ENCODE measurements at places on chromosomes 7 and 10.

DNA sequence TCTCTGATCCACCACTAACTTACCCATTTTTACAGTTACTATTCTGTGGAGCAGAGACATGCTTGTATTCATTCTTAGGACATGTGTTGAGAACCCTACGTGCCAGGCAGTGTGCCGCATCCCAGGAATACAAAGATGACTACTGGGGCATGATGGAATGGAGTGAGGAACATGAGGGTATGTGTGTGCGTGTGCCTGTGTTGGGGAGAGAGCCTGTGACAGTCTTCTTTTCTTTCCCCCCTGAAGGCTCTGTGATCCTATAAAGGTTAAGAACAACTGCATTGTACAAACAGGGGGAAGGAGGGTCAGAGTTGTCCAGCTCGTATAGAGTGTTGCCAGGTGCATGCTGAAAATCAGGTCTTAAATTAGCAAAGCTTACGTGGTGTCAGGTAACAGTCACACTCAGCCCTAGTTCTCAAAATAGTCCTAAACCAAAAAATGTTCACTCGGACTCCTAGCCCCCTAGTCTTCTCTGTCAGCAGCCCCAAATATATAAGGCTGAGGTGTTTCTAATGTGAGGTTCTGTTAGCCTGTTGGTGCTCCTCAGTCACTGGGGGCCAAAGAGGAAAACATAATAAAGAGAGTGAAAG lies 161.9 kb downstream of the CELF2 start:
- DNase-seq, result no peak

- no peak for DNase-seq
These were observed 434.2 kb downstream of the LRMDA start for GRCh38 chr10:75865413-75866299.

- no peak for DNase-seq
These were observed 5.3 kb upstream of the C1GALT1 start for GRCh38 chr7:7177044-7177517.

DNA sequence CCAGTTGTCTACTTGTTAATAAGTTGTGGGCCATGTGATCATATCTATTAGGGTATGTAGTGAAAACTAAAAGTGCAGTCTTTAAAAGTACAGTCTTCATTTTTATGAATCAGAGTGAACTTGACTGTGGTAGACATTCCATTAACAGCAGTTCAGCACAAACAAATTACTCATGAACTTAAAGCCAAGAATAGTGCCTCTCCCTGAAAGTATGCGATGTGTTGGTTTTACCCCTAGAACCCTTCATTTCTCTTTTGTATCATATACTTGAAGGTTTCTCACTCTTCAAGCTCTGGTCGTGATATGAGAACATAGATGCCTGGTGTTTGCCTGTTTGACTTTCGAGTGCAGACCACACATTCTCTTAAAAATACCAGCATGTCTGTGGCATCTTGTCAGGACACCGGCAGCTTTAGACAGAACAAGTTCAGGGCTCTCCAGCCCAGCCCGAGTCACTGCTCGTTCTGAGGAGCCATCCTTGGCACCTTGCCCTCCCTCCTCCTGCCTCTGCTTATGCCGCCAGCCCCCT lies 159.3 kb downstream of the LCOR start:
- no peak for DNase-seq

GRCh38 chr10:99522470-99523250 lies 10.1 kb upstream of the NKX2-3 start:
- no peak for DNase-seq

DNA sequence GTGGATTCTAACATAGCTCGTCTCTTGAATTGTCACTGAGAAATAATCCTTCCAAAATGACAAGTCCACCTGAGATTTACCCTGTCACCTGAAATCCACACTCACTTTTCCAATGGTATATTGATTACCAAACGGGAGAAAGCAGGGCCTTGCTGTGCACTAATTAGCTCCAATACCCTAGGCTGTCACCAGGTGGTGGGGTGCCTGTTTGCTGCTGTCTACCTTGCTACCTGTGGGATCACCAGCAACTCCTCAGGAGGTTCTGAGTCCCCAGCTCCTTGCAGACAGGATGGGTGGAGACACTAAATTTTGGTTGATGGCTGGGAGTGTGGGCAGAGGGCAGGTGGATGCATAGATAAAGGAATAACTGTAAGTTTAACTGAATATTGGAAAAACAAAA lies 237.2 kb upstream of the ZNF32 start:
- no peak for DNase-seq

GRCh38 chr10:131088619-131089018 lies 222.9 kb downstream of the TCERG1L start:
- DNase-seq, result no peak

- no peak for DNase-seq
These were observed 36.1 kb downstream of the KCTD7 start for GRCh38 chr7:66664590-66665293.

GRCh38 chr10:79056736-79057391 lies 11.9 kb upstream of the ZMIZ1 start:
- DNase-seq, result no peak

GRCh38 chr10:6416892-6417512 lies 163.1 kb downstream of the PRKCQ start:
- DNase-seq, result no peak

DNA sequence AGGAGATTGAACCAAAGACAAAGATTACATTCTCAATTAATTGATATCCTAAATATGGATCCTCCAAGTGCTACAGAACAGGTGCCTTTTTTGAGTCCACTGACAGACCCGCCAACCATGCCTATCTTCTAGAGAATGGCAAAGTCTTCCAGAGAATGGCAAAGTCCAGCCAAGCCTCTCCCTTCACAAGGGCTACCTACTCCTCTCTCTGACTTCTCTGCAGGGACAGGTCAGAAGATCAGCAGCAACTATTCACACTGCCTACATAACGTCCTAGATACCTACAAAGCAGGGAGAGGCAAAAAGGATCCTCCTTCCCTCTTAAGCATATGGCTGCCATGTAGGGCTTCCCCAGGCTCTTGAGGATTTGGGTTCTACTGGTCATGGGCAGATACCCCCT lies 12.4 kb downstream of the UBE2H start:
- no peak for DNase-seq

GRCh38 chr10:99548041-99548530 lies 15.3 kb downstream of the NKX2-3 start:
- no peak for DNase-seq

DNA sequence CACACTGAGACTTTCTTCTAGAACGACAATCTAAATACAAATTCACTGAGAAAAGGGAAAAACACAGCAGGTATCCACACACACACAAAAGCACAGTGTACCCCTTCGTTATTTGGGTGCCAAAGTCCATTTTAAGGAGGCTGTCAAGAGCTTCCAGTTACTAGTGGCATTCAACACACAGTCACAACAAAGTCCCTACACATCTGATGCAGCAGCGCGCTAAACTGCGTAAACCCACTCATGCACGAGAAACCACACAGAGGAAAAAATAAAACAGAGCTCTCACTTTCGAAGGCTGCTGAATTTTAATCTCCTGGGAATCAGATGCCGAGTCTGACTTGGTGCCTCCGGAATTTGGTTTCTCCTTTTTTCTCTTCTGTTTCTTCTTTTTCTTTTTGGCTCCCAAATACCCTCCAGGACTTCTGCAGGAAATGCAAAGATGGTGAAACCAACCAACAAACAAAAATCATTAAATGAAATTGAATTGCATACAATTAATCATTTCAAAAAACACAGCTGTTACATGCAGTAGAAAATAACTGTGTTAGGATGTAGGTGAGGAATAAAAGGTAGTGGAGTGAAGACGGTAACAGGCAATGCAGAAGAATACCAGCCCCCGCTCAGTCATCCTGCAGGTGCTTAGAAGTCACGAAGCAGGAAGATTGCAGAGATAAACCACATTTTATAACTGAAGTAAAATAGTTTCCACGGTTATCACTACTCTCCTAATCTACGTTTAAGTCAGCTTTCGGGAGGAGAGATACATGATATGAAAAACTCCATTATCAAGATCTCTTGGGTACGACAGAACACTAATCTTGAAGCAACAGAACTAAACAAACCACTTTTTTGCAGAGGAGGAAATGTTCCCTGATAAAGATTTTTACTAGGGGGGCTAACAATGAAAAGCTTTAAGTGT lies 27.1 kb downstream of the NMT2 start:
- DNase-seq, result no peak

- no peak for DNase-seq
These were observed 151.5 kb downstream of the KIF20B start for GRCh38 chr10:89852872-89853271.

- DNase-seq, result peak; percentile 64
These were observed 83.0 kb upstream of the ADRB1 start for GRCh38 chr10:113960617-113961181.

GRCh38 chr7:78955329-78955728 lies 498.1 kb downstream of the MAGI2 start:
- no peak for DNase-seq

- no peak for DNase-seq
These were observed 17.8 kb upstream of the ERCC6 start for GRCh38 chr10:49556723-49557122.

- DNase-seq, result no peak
These were observed 71.8 kb downstream of the OSBPL3 start for GRCh38 chr7:24908166-24908565.

DNA sequence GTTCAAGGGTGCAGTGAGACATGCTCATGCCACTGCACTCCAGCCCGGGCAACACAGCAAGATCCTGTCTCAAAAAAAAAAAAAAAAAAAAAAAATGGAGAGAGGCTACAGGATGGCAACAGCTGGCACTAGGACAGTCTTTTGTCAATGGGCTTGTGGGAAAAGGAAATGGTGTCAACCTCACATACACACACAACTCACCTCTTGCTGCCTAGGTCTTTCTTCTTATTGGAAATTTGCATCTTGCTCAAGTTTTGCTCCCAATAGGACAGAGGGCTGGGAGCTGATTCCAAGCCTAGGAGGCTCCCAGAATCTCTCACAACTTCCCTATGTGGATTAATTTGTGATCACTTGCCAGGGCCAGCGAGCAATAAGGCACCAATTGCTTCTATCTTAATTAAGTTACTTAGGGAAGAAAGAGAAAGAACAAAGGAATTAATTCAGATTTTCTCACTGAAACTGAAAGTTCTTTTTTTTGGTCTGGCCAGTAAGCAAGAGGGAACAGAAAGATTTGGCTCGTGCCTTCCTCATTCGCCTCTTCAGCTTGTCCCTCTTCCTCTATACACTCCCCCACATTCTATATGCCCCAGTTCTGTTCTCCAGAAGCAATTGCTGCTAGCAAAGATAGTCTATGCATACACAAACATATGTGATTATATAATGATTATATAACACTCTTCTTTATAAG lies 33.8 kb downstream of the MAP3K8 start:
- no peak for DNase-seq

GRCh38 chr10:130074639-130075038 lies 36.0 kb downstream of the C10orf143 start:
- DNase-seq, result no peak

DNA sequence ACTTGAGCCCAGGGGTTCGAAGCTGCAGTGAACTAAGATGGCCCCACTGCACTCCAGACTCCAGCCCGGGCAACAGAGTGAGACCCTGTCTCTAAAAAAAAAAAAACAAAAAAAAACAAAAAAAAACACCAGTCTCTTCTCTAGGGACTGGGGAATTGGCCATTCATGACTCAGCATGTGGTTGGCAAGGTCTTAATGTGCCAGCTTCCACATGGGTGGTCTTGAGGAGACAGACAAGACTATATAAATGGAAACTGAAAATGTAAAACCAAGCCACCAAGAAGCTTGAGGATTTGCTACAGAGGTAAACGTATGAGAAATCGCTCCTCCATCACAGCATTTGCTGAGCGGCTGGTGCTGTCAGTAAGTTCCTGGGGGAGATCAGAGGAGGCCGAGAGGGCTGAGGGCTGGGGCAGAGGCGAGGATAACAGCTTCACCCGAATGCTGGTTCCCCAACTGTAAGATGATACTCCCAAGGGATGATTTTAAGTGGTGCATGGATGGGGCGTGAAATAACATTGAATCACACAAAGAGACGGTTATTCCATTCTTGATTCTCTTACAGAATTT lies 128.7 kb downstream of the C10orf105 start:
- DNase-seq, result no peak

GRCh38 chr10:34228066-34228465 lies 587.0 kb downstream of the PARD3 start:
- no peak for DNase-seq

- DNase-seq, result no peak
These were observed 92.8 kb upstream of the PALS2 start for GRCh38 chr7:24480501-24480900.

DNA sequence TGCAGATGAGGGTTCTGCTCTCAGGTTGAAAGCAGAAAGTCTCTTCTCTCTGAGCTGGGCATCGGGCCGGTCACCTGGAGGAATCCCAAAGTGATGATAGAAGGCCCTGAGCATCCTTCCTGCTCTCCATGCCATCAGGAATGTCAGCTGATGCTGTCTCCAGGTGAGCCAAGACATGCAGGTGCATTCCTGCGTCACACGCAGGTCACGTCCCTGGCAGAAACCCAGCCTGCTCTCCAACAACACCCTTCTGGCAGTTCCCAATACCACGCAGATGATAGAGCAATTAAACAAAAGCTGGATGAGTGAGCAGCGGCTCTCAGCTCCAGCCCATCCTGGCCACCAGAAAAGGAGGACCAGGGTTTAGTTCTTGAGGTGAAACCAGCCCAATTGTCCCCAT lies 6.9 kb upstream of the WIPI2 start:
- DNase-seq, result no peak

DNA sequence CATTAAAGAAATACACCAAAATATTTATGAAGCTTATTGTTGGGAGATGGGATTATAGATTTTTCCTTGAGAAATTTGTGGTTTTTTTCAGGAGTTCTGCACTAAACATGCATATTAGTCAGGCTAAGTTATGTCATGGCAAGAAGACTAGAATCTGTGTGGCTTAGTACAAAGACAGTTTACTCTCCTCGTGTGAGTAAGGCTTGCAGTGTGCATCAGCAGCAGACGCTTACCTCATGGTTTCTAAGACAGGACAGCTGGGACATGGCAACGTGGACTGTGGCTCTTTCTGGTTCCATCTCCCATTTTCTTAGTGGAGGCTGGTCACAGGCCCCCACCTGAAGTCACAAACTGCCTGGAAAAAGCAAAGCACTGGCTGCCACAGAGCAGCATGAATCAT lies 429.6 kb upstream of the VSTM2A start:
- no peak for DNase-seq

GRCh38 chr7:80916770-80917741 lies 1.8 kb downstream of the SEMA3C start:
- no peak for DNase-seq

GRCh38 chr7:80150611-80151273 lies 16.1 kb downstream of the GNAI1 start:
- DNase-seq, result no peak

DNA sequence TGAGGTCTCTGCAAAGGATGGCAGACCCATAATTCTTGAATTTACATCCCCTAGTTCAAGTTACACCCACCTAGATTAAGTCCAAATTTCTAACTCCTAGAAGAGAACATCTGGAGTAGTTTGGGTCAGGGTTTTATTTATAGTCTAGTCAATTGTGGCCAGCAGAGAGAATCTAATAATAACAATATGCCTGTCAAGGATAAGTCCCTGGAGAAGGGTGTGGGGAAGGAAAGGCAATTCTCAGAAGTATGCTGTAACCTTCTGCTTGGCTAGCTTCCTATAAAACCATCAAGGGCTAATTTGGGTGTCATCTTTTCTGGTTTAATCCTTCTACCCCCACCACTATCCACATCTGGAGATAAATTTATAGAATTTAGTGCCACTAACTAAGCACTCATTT lies 52.8 kb upstream of the SEMA3E start:
- DNase-seq, result no peak

Measured in T-helper 22 cell (primary cell).